Caudate nucleus (tissue), 63 donors: ENCODE measurements at places on chromosomes 4 and X.

DNA sequence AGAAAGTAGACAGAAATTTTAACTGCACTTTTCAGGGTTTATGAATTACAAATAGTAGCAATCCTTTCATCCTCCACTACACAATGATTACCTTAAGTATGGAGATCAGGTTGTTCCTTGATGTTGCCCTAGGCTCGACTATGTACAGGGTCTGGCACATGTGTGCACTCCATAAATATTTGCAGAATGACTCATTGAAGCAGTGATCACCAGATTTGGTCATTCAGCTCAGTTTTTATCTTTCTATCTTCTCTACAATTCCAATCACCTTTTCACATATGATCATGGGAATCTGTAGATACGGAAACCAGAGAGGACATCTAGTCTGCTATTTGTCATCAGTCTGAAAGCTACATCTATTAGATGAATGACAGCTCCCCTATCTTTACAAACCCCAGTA lies 171.7 kb upstream of the HCCS start:
- no peak for DNase-seq

GRCh38 chr4:126087101-126087500 lies 772.3 kb downstream of the FAT4 start:
- DNase-seq = no peak

DNA sequence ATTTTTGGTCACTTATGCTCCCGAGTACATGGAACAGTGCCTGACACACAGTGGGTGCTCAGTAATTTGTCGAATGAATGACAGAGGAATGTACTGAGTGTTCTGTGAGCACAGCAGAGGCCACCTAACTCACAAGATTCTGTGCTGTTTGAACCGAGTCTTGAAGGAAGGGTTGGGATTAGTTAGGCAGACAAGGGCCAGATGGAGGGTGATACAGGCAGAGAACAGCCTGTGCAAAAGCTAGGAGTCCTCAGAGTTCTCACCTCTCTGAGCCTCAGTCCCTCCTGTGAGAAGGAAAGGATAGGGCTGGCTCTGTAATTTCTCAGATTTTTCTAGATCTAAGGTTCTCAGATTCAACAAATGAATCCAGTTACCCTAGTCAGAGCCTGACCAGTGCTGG lies 108.8 kb downstream of the NHSL2 start:
- DNase-seq = no peak

DNA sequence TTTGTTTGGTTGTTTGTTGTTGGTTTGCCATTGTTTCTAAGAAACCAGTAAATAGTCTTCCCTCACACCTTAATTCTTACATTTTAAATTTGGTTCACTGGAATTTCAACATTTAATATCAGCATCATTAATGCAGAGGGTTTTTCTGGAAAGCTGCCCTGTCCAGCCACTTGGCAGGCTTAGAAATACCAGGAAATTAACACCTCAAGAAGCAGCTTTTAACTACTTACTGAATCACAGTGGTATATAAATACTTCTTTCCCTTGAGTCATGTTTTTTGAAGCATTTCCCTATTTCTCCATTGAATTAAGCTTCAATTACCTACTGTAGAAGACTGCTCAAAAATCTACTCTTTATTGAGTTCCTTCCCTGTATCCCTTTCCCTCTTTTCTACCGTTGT lies 1221.1 kb upstream of the ADGRL3 start:
- no peak for DNase-seq

- DNase-seq = no peak
These were observed 19.1 kb downstream of the HAUS3 start for GRCh38 chr4:2222838-2223237.

GRCh38 chr4:47194036-47194737 lies 162.8 kb downstream of the GABRB1 start:
- no peak for DNase-seq

DNA sequence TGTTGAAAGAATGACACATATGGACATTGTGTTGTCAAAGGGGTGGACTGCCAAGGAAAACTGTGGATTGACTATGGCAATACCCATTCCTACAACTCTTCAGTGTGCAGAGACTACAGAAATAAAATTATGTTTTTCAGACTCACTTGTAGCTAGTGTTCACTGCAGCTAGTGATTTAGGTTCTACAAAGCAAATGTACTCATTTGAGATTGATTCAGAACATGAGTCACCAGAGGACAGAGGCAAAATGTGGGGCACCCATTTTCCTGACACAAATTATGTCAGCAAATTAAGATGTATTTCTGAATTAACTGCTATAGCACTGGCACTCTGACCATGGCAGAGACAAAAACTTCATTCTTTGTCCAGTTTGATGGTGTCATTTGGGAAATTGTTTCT lies 40.7 kb downstream of the SPCS3 start:
- no peak for DNase-seq

DNA sequence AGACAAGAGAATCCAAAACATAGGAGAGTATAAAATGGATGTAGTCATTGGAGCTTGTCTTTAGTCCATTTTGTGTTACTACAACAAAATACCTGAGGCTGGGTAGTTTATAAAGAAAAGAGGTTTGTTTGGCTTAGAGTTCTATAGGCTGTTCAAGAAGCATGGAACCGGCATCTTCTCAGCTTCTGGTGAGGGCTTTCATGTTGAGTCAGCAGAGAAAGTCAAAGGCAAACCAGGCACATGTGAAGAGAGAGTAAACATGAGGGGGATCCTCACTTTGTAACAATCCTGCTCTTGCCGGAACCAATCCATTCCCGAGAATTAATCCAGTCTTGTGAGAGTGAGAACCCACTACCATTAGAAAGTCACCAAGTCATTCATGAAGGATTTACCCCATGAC lies 8.1 kb upstream of the HCCS start:
- DNase-seq = no peak

DNA sequence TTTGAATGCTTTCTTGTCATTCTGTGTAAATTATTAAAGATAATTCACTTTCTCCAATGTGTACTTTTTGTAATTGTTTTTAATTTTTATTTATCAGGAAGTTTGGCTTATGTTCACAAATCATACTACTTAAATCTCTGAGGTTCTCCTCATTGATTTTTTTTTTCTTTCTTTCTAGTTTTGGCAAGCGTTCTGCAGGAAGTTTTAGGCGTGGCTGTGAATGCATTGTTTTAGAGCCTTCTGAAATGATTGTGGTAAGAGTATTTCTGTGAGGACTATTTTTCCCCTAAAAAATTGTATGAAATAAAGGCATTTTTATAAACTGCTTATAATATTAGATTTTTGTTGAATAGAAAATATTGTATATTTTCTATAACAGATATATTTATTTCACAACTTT lies 135.8 kb downstream of the RAPGEF2 start:
- DNase-seq = no peak

DNA sequence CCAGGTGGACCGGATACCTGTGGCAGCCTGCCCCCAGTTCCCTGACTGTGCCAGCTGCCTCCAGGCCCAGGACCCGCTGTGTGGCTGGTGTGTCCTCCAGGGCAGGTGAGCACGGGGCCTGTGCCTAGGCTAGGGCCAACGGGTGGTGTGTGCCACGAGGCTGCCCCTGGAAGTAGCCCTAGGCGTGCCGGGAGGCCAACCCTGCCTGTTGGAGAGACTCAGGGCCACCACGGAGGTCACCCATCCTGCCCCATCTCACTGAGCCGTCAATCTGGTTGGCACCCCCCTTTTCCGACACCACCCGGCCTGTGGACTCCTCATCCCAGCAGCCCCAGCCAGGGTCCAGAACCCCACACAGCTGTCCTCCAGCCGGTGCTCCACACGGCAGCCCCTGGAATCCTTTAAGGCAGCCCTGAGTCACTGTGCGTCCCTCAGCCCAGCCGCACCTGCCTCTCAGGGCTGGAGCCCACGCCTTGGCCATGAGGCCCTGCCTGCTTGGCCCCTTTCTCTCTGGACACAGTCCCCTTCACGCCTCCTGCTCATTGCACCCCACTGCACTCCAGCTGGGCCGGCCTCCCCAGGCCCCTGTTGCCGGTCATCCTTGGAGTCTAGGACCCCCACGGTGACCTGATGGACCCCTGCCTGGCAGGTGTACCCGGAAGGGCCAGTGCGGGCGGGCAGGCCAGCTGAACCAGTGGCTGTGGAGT lies 5.3 kb downstream of the PLXNB3 start:
- no peak for DNase-seq
